Endothelial cell of coronary artery (primary cell): ENCODE measurements at places on chromosomes 5 and 9. TPM values are rescaled to one million over a fixed set of nuclear protein-coding genes. Genes with fewer than 3 reads are reported as not detected.

Gene LVRN
- total RNA-seq = 0.09 TPM in 2 replicates

Gene EIF4EBP3
- 0.54 and 0.75 TPM in 2 replicates for total RNA-seq

Gene GRAMD2B
- 0.45 and 2.4 TPM in 2 replicates for total RNA-seq

Gene IGIP
- 3.7 and 7.9 TPM in 2 replicates for total RNA-seq

Gene ZFP37
- total RNA-seq = 0.63 and 1.4 TPM in 2 replicates

Gene SPATA9
- 0.18 TPM in 1 of 2 replicates, not detected in the other for total RNA-seq

Gene C9orf153
- 0.09 and 0.28 TPM in 2 replicates for total RNA-seq

Gene RFK
- 32.8 and 43.4 TPM in 2 replicates for total RNA-seq

Gene CDX1
- total RNA-seq = not detected in 2 replicates

Gene LURAP1L
- 3.9 and 4.5 TPM in 2 replicates for total RNA-seq

Gene SPTLC1
- 84.9 and 108 TPM in 2 replicates for total RNA-seq

Gene MZB1
- 0.09 and 0.19 TPM in 2 replicates for total RNA-seq

Gene F2RL2
- total RNA-seq = 1.1 and 1.6 TPM in 2 replicates

Gene FOXI1
- under 0.01 TPM in 1 of 2 replicates, not detected in the other for total RNA-seq

Gene PCDHGB5
- 12.7 and 14.3 TPM in 2 replicates for total RNA-seq

Gene ADAMTS2
- total RNA-seq = 0.54 and 41.0 TPM in 2 replicates

Gene DIPK1B
- 100 and 125 TPM in 2 replicates for total RNA-seq

Gene IFNA1
- not detected in 2 replicates for total RNA-seq

Gene TMC1
- 2.1 and 5.8 TPM in 2 replicates for total RNA-seq

Gene EHMT1
- total RNA-seq = 56.5 and 66.8 TPM in 2 replicates

Gene MYOZ3
- 0.18 and 0.94 TPM in 2 replicates for total RNA-seq

Gene SHOC1
- total RNA-seq = under 0.01 TPM in 1 of 2 replicates, not detected in the other

Gene IL9
- not detected in 2 replicates for total RNA-seq

Gene CTNND2
- total RNA-seq = not detected in 2 replicates

Gene DAPK1
- 45.3 and 65.3 TPM in 2 replicates for total RNA-seq

Gene SPINK4
- total RNA-seq = not detected in 2 replicates
